ELR (cell line): ENCODE measurements at places on chromosomes 3 and 15.

DNA sequence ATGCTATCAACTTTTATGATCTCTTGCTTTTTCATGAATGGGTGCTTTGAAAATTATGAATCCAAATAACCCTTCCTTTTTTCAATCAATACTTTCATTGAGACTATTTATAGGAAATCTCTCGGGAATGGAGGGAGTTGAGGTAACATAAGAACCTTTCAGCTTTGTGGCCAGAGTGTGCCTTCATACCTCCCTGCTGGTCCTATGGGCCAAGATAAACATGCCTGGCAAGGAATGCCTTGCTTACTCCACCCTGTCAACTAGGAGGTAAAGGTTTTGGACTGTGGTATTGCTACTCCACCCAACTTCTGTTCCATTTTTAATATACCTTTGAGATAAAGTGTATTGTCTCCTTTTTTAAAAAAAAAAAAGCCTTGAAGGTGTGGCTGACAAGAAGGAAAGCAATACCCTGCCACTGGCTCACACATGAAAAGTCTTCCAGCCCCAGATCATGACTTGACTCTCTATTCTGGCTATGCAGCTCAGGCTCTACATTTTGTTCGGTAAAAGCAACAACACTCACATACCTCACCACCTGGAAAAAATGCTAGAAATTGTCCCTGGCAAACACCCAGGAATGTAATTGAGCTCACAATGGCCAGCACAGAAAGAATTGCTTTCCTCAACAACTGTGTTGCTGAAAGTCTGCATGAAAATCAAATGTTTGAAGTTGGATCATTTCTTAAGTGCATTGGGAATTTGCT lies 35.8 kb downstream of the COL8A1 start:
- no peak for DNase-seq

DNA sequence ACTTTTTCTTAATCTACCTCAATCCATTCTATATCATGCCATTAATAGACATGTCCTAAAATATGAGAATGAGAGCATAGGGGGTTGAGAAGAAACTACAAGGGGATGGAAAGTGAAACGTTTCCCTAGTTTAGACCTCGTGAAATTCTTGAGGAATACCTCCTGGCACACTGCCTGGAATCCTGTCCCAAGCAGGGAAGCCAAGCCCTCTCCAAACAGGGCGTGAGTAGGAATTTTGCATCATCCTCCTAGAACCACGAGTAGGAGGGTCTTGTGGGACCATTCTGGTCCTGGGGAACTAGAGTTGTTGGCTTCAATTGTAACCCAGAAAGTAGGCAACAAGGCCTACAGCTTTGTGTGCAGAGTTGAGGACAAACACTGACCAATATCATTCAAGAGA lies 19.6 kb upstream of the C3orf80 start:
- DNase-seq: no peak

DNA sequence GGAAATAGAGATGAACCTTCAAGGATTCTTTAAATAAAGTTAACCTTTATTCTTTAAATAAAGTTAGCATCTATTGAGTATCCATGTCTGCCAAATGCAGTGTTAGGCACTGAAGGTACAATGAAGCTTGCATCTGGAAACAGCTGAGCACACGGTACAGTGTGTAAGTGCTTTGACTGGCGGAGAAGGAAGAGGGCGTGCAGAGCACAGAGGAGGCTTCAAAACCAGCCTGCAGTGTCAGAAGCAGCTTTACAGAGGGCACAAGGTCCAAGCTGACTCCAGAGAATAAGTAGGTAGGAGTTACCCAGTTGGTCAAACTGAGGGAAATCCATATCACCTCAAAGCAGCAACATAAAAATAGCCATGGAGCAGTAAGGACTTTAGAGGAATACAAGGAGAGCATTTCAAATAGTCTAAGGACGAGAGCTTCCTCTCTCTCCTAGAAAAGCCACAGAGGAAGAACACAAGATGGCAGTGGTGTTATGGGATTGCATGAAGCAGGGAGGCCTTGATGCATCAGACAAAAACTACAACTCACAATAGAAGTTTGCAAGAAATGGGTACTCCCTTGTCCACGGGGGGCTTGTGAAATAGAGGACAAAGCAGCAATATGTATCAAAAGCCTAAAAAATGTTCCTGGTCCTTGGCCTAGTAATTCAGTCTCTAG lies 60.3 kb upstream of the PPP2R3A start:
- peak; percentile 51 for DNase-seq

GRCh38 chr3:100072326-100073048 lies 41.8 kb downstream of the FILIP1L start:
- DNase-seq: peak; percentile 59

- DNase-seq: no peak
Observed at GRCh38 chr15:88301311-88301710, 44.8 kb upstream of the NTRK3 start.

DNA sequence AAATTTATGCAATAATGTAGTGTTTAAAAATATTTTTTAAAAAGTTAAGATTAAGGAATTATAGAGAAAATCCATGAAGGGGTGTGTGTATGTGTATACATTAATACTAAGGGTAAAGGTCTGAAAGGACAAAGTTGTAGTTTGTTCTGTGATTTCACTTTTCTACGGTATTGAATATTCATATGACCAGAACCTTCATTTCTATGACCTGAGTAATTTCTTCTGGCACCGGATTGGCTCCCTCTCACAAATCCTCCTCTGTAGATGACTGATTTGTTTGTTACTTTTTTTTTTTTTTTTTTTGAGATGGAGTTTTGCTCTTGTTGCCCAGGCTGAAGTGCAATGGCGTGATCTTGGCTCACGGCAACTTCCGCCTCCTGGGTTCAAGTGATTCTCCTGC lies 20.9 kb downstream of the GMPS start:
- peak; percentile 51 for DNase-seq

GRCh38 chr3:81782585-81782984 lies 21.1 kb upstream of the GBE1 start:
- no peak for DNase-seq
